Left lung (tissue), 14 donors: ENCODE measurements at places on chromosomes 7 and 10. TPM values are rescaled to one million over a fixed set of nuclear protein-coding genes. Genes with fewer than 3 reads are reported as not detected.

GRCh38 chr10:23606456-23606855, 167.6 kb downstream of the OTUD1 start:
- no peak for DNase-seq

DNA sequence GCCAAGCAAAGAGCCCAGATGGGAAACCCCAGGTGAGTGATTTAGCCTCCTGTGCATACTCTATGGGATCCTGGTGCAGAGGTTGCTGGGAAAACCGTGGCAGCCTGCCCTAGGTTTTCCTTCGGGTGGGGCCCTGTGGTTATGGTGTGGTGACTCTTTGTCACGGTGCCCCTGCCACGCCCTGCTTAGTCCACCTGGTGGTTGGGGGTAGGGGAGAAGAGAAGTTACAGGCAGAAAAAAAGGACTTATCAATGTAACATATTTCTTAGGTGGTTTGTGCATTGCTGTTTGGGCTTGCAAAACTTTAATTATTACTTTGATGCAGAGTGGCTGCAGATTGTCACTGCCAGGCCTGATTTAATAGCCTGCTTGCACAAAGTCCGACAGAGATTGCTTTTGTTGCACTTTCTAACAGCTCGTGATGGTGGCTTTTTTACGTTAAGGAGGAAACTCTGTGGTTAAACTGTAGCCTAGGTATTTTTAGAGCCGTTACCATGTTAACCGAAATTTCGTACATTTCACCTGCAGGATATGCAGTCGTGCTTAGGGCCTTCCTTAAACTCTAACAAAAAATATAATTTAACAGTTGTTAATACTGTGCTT, 197.4 kb downstream of the RNLS start:
- DNase-seq, result no peak

DNA sequence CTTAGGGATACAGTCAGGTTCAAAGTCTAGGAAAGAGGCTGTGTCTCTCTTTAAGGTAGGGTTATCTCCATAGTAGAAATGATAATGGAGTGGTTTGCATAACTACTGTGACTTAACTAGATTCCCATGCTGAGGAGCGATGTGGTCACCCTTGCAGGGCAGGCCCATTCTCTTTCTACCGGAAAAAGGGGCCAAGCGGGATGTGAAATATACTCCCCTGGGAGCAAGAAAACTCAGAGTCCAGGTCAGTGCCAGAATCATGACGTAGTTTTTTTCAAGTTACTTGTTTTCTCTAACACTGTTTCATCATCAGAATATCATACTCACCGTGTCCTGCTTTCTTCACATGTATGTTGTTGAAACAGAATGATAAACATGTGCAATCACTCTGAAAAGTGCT, 649.0 kb upstream of the ANKRD30A start:
- no peak for DNase-seq

- DNase-seq, result no peak
Observed at GRCh38 chr7:158710651-158711102, 6.1 kb upstream of the NCAPG2 start.

PLXNA4 gene
- 2.7 TPM for polyA plus RNA-seq

GRCh38 chr10:49362596-49363260, 33.2 kb downstream of the DRGX start:
- DNase-seq, result no peak

DNA sequence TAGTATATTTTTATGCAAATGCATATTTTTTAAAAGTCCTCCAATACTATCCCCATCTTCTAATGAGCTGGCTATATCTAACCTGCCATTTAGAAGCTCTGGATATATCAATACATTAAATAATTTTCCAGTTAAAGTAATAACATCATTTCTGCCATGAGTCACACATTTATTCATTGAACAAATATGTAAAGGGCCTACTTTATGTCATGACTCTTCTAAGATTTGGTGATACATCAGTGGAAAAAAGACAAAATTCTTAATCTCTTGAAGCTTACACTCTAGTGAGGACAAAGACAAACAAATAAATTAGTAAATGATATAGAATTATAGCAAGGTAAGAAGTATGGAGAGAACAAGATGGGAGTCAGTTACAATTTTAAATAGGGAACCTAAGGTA, 716.8 kb upstream of the LRRTM3 start:
- no peak for DNase-seq

PNLIPRP1 gene
- polyA plus RNA-seq, result not detected

FRMD4A gene
- polyA plus RNA-seq, result 62.1 TPM

- DNase-seq, result no peak
Observed at GRCh38 chr7:41147606-41148485, 555.0 kb downstream of the INHBA start.

EN2 gene
- polyA plus RNA-seq, result not detected

GRCh38 chr10:75159519-75159918, 48.1 kb downstream of the SAMD8 start:
- no peak for DNase-seq

DNA sequence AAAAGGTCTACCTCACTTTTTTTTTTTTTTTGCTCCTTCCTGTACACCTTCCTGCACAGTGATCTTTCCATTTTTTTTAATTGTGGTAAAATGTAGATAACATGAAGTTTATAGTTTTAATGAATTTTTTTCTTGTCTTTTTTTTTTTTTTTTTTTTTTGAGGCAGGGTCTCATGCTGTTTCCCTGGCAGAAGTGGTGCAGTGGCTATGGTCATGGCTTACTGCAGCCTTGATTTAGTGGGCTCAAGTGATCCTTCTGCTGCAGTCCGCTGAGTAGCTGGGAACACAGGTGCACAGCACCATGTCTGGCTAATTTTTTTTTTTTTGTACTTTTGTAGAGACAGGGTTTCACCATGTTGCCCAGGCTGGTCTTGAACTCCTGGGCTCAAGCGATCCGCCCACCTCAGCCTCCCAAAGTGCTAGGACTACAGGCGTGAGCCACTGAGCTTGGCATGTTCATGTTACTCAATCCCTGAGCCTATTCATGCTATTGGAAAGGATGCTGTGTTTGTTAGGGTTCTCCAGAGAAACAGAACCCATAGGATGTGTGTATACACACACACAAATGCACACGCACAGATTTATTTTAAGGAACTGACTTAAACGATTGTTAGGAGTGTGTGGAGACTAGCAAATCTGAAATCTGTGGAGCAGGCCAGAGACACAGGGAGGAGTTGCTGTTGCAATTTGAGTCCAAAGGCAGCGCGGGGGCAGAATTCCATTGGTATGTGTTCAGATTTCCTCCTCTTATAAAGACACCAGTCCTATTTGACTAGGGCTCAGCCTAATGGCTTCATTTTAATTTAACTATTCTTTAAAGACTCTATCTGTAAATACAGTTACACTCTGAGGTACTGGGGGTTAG, 29.1 kb downstream of the GALNT11 start:
- DNase-seq, result no peak

DNA sequence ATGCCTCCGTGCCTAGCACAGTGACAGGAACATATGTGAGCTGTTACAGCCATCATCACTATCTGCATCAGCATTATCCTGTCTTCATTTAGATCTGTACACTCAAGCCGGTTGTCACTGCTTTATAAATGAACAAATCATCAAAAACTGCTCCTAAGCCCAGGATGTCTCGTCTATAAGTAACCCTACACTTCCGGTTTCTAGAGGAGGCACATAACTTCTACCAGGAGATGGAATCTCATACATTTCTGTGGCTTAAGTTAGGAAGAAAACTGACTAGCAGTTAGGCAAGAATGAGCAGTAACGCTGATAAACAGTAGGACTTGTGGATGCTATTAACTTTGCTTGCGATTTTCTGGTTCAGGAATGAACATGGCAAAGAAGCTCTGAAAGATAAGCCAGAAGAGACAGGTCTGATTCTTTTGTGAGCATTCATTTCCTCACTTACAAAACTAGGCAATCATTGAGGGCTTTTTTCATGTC, 1199.2 kb downstream of the SORCS3 start:
- DNase-seq, result no peak

- no peak for DNase-seq
Observed at GRCh38 chr7:67692425-67692824, 695.8 kb downstream of the TYW1 start.

DNA sequence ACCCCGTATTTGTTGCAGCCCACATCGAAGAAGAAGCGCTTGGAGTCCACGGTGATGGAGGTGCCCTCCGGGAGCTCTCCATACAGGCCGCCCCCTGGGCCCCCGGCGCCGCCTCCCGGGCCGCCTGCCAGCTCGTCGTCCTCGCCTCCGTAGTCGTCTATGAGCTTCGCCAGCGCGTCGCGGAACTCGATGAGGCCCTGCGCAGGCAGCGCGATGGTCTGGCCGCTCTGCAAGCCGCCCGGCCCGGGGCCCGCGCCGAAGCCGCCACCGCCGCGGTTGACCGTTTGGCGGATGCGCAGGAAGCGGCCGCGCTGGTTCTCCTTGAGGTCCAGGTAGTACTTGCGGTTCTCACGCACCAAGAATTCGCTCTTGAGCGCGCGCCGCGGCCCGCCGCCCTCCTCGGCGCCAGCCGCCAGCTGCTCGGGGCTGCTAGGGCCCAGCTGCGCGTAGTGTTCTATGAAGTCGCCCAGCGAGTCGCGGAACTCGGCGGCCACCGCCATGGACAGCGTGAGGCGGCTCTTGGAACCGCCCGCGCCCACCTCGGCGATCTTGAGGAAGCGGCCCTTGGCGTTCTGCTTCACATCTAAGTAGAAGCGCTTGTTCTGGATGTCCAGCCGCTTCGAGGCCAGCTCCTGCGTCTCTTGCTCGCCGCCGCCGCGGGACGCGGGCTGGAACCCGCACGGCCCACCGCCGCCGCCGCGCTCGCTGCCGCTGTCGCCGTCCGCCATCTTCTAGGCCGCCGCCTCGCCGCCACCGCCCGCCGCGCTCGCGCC, 523 bp downstream of the PURB start:
- peak; percentile 88 for DNase-seq

ZMIZ1 gene
- 73.1 TPM for polyA plus RNA-seq

- DNase-seq, result no peak
Observed at GRCh38 chr7:14065286-14065685, 75.8 kb upstream of the ETV1 start.

DNA sequence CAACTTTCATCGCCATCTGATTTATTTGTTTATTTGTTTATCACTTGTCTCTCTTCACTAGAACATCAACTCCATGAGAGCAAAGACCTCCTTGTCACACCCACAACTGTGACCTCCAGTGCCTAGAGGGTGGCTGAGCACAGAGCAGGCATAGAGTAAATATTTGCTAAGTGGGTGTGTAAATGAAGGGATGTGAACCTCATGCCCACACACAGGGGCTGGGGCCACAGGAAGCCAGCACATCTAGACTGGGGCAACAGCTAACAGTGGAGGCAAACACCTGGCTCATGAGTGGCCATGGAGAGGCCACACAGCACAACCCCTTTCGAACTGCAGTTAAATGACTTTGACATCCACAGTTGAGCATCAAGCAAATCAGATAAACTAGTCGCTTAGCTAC, 39.8 kb downstream of the AKR1B1 start:
- no peak for DNase-seq

DNA sequence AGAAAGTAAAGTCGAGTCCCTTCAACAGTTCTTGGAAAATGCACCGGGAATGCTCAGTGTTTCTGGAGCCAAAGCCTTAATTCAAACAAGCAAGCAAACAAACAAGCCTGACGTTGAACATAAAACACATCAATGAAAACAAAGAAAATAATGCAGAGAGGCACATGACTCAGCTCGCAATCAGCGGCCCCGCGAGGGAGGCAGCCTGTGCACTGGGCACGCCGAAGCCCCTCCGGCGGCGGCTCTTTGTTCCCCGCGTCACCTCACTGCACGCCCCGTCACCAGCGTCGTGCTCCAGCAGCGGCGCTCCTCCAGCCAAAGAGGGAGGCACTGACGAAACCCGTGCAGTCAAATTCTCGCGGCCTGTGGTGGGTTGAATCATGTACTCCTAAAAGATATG, 151.5 kb downstream of the DNAJB6 start:
- no peak for DNase-seq

- DNase-seq, result no peak
Observed at GRCh38 chr10:88923520-88923919, 29.1 kb downstream of the ACTA2 start.

PHYHIPL gene
- 0.50 TPM for polyA plus RNA-seq

GRCh38 chr7:155021699-155022145, 18.8 kb upstream of the PAXIP1 start:
- DNase-seq, result no peak

DNA sequence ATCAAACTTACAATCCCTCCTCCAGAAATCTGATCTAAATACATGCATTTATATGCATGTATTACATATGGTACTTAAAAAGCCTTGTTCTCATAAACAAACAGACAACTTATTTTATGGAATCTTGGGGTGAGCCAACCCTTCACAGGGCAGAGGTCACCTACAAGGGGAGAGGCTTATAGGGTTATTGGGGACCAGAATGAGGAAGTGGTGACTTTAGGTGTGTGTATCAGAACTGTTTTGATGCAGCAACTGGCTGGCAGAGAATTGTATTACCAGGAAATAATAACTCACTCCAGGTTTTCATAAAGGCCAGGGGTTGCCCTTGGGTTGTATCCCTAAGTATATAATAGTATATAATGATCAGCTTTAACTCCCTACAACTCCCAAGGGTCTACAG, 91.1 kb downstream of the SVIL start:
- no peak for DNase-seq

- no peak for DNase-seq
Observed at GRCh38 chr7:8871716-8872115, 438.3 kb downstream of the NXPH1 start.

- no peak for DNase-seq
Observed at GRCh38 chr7:112172870-112173567, 33.2 kb downstream of the DOCK4 start.

LRRC17 gene
- 201 TPM for polyA plus RNA-seq

DNA sequence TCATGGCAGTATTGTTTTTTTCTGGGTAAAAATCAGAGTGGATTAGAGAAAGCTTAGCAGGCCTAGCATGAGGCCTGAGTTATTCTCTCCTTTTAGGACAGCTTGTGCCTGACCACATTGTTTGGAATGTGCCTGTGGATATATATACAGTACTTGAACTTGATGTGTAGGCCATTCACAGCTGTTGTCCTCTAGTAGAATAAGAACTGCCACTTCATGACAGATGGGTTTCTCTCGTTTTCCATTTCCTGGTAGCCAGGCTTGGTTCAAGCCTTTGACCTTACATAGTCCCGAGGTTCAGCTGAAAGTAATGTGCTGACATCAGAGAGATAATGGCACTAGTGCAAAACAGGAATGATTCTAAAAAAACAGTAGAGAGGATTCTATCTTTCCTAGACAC, 473.9 kb downstream of the AUTS2 start:
- DNase-seq, result peak; percentile 22

DNA sequence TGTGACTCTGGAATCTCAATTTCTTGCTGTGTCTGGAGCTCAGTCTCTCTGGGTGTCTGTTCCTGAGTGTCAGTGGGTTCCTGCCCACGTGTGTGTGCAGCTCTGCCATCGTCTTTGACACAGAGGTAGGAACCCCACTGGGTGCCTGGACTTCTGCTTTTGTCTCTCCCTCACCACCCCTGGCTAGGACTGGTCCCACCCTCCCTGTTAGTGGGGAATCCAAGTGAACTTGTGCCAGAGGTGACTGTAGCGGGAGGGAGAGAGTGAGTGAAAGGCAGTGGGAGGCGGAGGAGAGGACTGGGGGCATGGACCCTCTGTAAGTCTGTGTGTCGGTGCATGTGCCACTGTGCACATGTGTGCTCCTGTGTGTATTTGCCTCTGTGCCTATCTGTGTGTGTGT, 299.9 kb upstream of the ZMIZ1 start:
- peak; percentile 25 for DNase-seq
